A549 treated with Mapracorat at 1 μM for 4 hours (cell line): ENCODE measurements at places on chromosomes 4 and X. TPM values are rescaled to one million over a fixed set of nuclear protein-coding genes. Genes with fewer than 3 reads are reported as not detected.

The SLC26A1 gene
- total RNA-seq, result 0.14 to 0.60 TPM (median 0.18 TPM) in 5 replicates

The LUZP4 gene
- not detected in 5 replicates for total RNA-seq

The LDOC1 gene
- 80.5 to 98.8 TPM (median 90.3 TPM) in 5 replicates for total RNA-seq

The GC gene
- not detected in 5 replicates for total RNA-seq

The POU3F4 gene
- total RNA-seq, result not detected in 5 replicates

The SPANXA2 gene
- total RNA-seq, result 0.38 to 0.45 TPM in 2 of 5 replicates, not detected in the others

The SMPX gene
- total RNA-seq, result 0.20 TPM in 1 of 5 replicates, not detected in the others

The SSX4B gene
- total RNA-seq, result not detected in 5 replicates

The CENPVL1 gene
- total RNA-seq, result not detected in 5 replicates

The CABS1 gene
- total RNA-seq, result not detected in 5 replicates

The TEX13B gene
- total RNA-seq, result not detected in 5 replicates

The TEX13D gene
- total RNA-seq, result not detected in 5 replicates

The ZDHHC15 gene
- total RNA-seq, result not detected in 5 replicates

The PABPC5 gene
- total RNA-seq, result 0.08 TPM in 1 of 5 replicates, not detected in the others

The CT45A3 gene
- total RNA-seq, result 0.21 to 0.39 TPM (median 0.27 TPM) in 3 of 5 replicates, not detected in the others

The GAGE12J gene
- not detected in 5 replicates for total RNA-seq

The NPY2R gene
- total RNA-seq, result not detected in 5 replicates

The BEX1 gene
- total RNA-seq, result not detected in 5 replicates

The SORBS2 gene
- 0.17 to 1.0 TPM (median 0.29 TPM) in 5 replicates for total RNA-seq

The STK32B gene
- total RNA-seq, result 14.9 to 17.7 TPM (median 16.1 TPM) in 5 replicates

The UGT8 gene
- 0.07 to 0.15 TPM (median 0.13 TPM) in 5 replicates for total RNA-seq

The IL2RG gene
- 0.11 to 0.30 TPM (median 0.23 TPM) in 4 of 5 replicates, not detected in the other for total RNA-seq

The TCEAL6 gene
- total RNA-seq, result not detected in 5 replicates

The ZNF157 gene
- total RNA-seq, result not detected in 5 replicates

The SLC10A6 gene
- total RNA-seq, result not detected in 5 replicates

The ALB gene
- not detected in 5 replicates for total RNA-seq

The FHDC1 gene
- total RNA-seq, result 0.64 to 0.88 TPM (median 0.74 TPM) in 5 replicates

The NSG1 gene
- total RNA-seq, result 7.1 to 9.4 TPM (median 8.5 TPM) in 5 replicates

The ZNF595 gene
- total RNA-seq, result 14.0 to 19.6 TPM (median 18.6 TPM) in 5 replicates

The ACE2 gene
- 0.05 TPM in 1 of 5 replicates, not detected in the others for total RNA-seq

The MGAT4D gene
- total RNA-seq, result not detected in 5 replicates

The NOX1 gene
- total RNA-seq, result 0.07 to 0.14 TPM (median 0.10 TPM) in 3 of 5 replicates, not detected in the others

The TNIP3 gene
- 0.12 to 0.56 TPM (median 0.44 TPM) in 5 replicates for total RNA-seq

The DUX4 gene
- not detected in 5 replicates for total RNA-seq

The TRPC5OS gene
- not detected in 5 replicates for total RNA-seq

The PF4V1 gene
- total RNA-seq, result not detected in 5 replicates

The SNX25 gene
- 5.6 to 8.3 TPM (median 7.0 TPM) in 5 replicates for total RNA-seq

The RLIM gene
- total RNA-seq, result 13.0 to 17.9 TPM (median 15.4 TPM) in 5 replicates

The HELT gene
- total RNA-seq, result not detected in 5 replicates

The TMPRSS11A gene
- total RNA-seq, result not detected in 5 replicates

The CCKAR gene
- not detected in 5 replicates for total RNA-seq

The PCDH7 gene
- total RNA-seq, result 0.08 to 0.13 TPM (median 0.10 TPM) in 5 replicates

The MPP1 gene
- total RNA-seq, result 16.0 to 17.7 TPM (median 16.4 TPM) in 5 replicates

The GPAT3 gene
- total RNA-seq, result 27.7 to 34.1 TPM (median 30.5 TPM) in 5 replicates

The ERAS gene
- not detected in 5 replicates for total RNA-seq

The PNMA6A gene
- 3.7 to 5.5 TPM (median 5.0 TPM) in 5 replicates for total RNA-seq

The KLB gene
- 0.08 to 0.16 TPM (median 0.13 TPM) in 5 replicates for total RNA-seq

The MAGEA4 gene
- not detected in 5 replicates for total RNA-seq

The VEGFD gene
- 0.14 to 0.57 TPM (median 0.22 TPM) in 5 replicates for total RNA-seq

The MXRA5 gene
- total RNA-seq, result not detected in 5 replicates

The P2RY4 gene
- total RNA-seq, result not detected in 5 replicates

The FRAS1 gene
- total RNA-seq, result 2.0 to 3.4 TPM (median 2.7 TPM) in 5 replicates

The CDKN2AIP gene
- total RNA-seq, result 9.7 to 10.6 TPM (median 10.1 TPM) in 5 replicates

The PAGE4 gene
- not detected in 5 replicates for total RNA-seq
